ENCODE measurements at places on chromosomes 2 and 18.

GRCh38 chr2:61218817-61219170 is 56.8 kb downstream of the C2orf74 start:
- no peak for DNase-seq

DNA sequence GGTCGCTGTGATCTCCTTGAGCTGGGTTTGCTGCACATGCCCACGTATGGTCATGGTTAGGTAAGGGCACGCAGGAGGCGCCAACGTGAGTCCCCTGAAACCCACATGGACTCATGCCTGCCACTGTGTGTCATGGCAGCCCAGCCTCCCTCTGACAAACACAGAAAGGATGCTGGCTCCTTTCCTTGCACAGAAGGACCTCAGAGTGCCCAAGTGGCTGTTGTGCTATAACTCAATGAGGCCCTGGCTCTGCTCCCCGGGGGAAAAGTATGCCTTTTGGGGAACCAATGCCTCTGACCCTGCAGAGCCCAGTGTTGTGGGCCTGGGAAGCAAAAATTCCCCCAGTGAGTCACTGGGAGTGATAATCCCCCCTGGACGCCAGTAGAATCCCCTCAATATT is 233.9 kb downstream of the VAPA start:
- DNase-seq, result no peak

- no peak for DNase-seq
Measured at GRCh38 chr18:14935210-14935609, 187.2 kb downstream of the ANKRD30B start.

DNA sequence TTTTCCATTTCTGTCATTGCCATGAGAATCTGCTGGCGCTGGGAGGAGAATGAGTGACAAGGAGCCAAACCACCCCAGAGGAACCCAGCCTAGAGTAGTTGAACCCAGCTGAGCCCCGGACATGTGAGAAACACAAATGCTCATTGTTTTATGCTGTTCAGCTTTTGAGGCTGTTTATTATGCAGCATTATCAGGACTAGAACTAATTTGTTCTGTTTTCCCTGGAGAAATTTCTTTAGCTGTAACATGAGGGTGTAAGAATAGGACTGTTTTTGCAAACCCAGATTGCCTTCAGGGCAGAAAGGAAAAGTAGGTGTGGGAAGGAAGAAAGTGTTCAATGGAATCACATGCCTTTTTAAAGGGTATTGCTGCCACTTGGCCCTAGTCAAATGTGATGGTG is 28.5 kb upstream of the DOCK10 start:
- no peak for DNase-seq

- no peak for DNase-seq
Measured at GRCh38 chr2:16382451-16382850, 283.2 kb downstream of the CYRIA start.

- no peak for DNase-seq
Measured at GRCh38 chr18:62578980-62579511, 56.2 kb downstream of the ZCCHC2 start.

DNA sequence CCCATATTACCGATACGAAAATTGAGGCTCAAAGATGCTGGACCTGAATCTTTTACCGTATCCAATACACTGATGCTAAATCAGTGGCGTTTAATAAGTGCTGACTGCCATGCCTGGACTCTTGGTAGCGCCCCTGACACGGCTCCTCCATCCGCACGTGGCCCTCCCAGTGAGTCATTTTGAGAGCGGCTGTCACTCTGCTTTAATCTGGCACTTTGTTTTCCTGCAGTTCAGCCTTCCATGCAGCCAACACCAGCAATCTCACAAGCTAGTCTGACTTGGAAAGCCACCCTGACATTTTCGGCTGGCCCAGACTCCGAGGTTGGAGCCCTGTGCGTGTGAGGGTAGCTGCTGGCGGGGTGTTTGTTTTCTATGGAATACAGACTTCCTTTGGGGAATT is 155.1 kb upstream of the LMAN1 start:
- no peak for DNase-seq

GRCh38 chr2:9565436-9566153 is 10.0 kb upstream of the ADAM17 start:
- peak; percentile 26 for DNase-seq

- DNase-seq, result no peak
Measured at GRCh38 chr2:182610231-182610630, 105.8 kb upstream of the DNAJC10 start.

GRCh38 chr2:74516650-74517049 is 2.4 kb downstream of the TLX2 start:
- no peak for DNase-seq

DNA sequence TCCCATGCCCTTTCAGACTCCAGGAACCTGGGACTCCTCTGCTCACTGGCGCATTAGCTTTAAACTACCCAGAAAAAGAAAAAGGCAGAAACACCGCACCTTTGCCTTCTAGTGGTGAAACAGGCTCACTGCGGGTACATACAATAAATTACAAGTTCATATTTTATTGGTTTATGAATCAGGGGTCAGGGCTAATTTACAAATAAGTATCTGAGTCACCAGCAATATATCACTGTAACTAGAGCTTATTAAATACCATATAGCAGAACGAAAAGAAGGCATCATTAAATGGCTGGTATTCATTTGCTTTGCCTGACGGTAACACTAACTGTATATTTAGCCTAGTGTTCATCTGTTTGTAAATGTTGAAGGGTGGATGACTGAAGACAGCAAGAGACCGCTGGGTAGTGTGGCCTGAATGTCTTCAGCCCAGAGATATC is 26.9 kb upstream of the DTNB start:
- peak; percentile 46 for DNase-seq

GRCh38 chr2:29562319-29562718 is 359.1 kb downstream of the ALK start:
- DNase-seq, result no peak

- DNase-seq, result no peak
Measured at GRCh38 chr18:62564044-62564443, 41.2 kb downstream of the ZCCHC2 start.

- no peak for DNase-seq
Measured at GRCh38 chr2:64040161-64040560, 20.9 kb upstream of the VPS54 start.

GRCh38 chr2:162123806-162124758 is 28.0 kb downstream of the GCG start:
- peak; percentile 73 for DNase-seq

GRCh38 chr2:207082619-207083018 is 83.1 kb downstream of the KLF7 start:
- DNase-seq, result no peak

DNA sequence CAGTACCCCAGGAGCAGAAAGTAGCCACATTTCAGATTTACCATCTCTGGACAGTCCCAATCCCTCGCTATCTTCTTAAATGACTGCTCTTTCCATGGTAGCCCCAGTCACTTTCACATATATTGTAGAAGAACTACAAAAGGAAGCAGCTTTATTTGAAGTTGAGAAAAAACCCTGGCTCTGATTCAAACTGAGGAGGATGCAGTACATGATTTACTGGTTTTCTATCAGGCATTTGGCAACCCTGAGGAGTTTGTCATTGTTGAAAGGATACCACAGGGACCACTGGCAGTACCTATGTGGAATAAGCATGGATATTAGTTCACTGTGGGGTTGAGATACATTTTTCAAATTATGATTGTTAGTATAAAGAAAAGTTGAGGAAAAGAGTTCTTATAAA is 640.9 kb upstream of the SETBP1 start:
- no peak for DNase-seq

DNA sequence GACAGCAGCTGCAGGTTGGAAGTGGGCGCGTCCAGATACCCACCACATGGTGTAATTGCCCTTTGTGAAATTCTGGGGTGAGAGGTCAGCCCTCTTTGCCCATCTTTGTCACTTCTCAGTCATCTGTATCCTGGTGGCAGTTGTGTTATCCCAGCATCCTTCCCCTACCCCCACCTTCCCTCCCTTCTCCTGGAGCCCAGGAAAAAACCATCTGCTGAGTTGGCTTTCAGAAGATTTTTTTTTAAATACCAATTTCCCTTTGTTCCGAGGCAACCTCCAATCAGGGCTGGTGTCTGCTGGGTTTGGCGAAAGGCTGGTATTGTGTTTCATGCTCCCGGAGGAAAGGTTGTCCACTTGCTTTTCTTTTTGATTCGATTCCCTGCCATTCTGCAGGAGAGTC is 35.2 kb downstream of the SETBP1 start:
- DNase-seq, result no peak

DNA sequence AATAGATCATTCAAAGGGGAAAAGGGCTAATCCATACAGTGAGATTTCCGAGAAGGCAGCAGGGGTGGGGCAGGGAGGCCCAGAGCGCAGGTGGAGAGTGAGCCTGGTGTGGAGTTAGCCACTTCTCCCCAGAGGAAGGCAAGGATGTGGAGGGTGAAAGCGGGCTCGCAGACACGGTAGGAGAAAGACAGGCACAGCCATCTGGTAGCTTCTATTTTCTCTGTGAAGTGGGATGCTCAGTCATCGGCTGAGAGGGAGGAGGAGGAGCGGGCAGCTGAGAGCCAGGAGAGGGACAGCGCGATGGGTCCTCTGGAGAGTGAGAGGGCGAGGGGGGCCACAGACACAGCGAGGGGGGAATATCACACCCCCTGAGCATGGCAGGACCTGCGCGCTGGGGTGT is 153.3 kb upstream of the NDUFV2 start:
- no peak for DNase-seq

DNA sequence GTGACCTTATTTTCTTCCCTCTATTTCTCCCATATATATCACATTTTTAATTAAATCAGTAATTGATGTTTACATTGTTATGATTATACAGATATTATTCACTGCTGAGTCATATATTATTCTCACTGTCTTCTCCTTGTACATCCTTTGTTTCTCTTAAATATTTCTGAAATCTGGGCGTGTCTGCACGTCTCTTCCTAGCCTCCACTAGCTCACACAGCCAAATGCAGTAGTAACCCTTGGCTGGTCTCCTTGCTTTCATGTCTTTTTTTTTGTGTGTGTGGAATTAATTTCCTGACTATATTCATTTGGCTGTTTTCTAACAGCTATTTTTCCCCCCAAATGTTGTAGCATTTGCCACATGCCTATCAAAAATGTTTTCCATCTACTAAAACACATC is 15.8 kb downstream of the CCNYL1 start:
- no peak for DNase-seq

GRCh38 chr2:191710411-191710900 is 32.5 kb downstream of the NABP1 start:
- DNase-seq, result peak; percentile 24

DNA sequence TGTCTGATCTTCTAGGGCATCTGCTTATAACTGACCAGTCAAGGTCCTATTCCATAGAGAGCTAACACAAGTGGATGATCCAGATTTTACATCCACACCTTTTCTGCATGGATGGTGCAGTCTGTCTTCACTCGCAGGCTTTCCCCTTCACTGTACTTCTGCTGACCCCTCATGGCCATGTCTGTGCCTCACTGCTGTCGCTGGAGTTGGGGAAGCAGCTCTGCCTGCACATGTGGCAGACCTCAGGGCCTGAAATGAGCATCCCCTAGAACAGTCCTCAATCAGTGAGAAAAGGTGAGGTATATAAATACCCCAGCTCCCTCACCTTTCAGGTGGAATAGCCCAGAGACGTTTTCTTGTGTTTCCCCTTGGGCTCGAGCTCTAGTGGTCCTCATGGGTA is 233.8 kb downstream of the ANKRD36B start:
- DNase-seq, result peak; percentile 14

GRCh38 chr2:36565712-36566111 is 32.3 kb downstream of the FEZ2 start:
- no peak for DNase-seq

- no peak for DNase-seq
Measured at GRCh38 chr2:99425022-99425421, 64.8 kb downstream of the REV1 start.

DNA sequence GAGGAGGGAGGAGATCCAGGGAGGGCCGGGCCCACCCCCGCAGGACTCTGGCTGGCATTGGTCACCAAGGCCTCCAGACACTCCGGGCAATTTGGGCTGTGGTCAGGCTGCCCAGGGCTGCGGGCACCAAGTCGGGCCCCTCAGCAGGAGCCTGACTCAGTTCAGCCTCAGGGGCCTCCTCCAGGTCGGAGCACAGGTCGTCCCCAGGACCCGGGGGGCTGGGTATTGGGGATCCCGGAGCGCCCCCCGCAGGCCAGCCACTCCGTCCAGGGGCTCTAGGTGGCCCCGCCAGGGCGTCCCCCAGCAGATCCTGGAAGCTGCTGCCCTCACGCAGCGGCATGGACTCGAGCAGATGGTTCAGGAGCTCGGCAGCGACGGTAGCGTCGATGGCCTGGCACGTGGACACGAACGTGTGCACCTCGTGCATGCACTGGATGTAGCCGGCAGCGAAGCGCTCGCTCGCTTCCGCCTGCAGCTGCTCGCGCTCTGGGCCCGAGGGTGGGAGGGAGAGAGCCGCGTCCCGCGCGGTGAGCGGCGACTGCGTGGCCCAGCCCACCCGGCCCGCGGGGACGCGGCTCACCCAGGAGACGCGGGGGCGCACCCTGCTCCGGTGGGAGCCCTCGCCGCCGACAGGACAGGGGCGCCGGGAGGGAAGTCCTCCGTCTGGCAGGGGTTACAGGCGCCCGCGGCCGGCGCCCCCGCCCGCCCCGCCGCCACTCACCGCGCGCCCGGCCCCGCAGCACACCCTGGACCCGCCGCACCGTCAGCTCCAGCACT is 884 bp downstream of the HES6 start:
- peak; percentile 60 for DNase-seq

- no peak for DNase-seq
Measured at GRCh38 chr2:144507441-144508171, 12.3 kb downstream of the ZEB2 start.

DNA sequence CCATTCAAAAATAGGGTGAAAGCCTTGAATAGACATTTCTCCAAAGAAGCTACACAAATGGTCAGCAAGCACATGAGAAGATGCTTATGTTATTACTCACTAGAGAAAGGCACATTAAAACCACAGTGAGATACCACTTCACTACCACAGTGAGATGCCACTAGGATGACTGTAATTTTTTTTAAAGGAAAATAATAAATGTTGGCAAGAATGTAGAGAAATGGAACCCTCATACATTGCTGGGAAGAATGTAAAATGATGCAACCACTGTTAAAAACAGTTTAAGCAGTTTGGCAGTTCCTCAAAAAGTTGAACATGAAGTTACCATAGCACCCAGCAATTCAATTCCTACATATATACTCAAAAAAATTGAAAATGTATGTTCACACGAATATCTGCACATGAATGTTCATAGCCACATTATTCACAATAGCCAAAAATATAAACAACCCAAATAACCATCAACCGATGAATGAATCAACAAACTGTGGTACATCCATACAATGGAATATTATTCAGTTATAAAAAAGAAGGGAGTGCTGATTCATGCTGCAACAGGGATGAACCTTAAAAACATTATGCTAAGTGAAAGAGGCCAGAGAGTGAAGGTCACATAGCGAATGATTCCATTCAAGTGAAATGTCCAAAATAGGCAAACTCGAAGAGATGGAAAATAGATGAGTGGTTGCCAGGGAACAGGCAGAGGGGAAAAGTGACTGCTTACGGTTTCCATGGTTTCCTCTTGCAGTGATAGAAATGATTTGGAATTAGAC is 156.2 kb upstream of the NDUFV2 start:
- DNase-seq, result no peak

All from A673 (cell line).